Stimulated activated CD4-positive, alpha-beta T cell treated with anti-CD3 and anti-CD28 coated beads, TNF-alpha, amount 100 ng/mL, for 1 hour (primary cell): ENCODE measurements at places on chromosomes 7 and 10.

- DNase-seq = no peak
Measured at GRCh38 chr7:39094731-39095130, 117.0 kb downstream of the POU6F2 start.

DNA sequence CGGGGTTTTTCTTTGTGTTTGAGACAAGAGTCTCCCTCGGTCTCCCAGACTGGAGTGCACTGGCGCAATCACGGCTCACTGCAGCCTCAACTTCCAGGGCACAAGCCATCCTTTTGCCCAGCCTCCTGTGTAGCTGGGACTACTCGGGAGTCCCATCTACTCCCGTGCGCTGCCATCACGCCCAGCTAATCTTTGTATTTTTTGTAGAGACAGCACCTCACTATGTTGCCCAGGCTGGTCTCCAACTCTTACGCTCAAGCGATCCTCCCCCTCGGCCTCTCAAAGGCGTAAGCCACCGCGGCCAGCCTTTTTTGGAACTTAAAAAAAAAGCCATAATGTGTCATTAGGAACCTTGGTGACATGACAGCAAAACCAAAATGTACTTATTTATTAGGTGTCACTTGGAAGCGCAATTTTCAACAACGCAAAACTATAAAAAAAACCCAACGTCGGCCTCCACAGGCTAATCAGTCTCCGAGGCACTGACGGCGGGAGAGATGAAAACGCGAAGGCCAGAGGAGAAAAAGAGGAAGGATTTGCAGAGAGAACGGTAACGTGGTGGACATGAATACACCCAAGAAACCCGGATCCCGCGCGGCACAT, 911 bp upstream of the HNRNPH3 start:
- DNase-seq = no peak

DNA sequence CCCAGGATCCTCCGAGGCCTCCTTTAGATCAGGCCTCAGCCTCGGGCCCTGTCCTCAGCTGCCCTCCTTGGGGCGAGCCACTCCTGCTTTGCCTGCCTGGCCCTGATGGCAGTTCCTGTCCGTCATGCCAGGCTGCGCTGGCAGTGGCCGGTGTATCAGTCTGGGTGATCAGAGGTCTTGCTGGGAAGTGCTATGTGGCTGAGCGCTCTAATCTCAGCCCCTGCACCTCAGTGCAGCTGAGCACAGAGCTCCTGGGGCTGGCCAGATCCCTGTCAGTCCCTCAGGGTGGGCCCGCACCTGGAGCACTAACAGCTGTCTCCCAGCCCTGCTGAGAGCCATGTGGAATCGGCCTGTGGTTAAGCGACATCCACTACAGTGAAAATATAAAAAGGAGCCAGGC, 14.8 kb upstream of the CFAP46 start:
- DNase-seq = no peak

DNA sequence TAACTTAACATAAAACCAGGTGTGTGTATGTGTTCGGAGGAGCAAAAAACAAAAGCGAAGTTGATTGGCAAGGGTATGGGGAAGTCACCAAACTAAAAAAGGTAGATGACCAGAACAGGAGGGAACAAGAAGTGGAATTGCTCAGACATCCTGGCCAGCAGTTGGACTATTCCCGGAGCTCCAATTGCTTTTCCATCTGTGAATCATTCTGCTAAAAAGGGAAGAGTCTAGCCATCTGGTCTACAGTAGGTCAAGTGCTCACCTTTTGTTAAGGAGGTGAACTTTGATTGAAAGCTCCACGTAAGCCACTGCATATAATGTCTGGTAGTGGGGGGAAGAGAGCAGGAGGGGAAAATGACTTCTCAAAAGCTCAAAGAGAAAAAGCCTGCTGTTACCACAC, 50.0 kb upstream of the BET1 start:
- no peak for DNase-seq

DNA sequence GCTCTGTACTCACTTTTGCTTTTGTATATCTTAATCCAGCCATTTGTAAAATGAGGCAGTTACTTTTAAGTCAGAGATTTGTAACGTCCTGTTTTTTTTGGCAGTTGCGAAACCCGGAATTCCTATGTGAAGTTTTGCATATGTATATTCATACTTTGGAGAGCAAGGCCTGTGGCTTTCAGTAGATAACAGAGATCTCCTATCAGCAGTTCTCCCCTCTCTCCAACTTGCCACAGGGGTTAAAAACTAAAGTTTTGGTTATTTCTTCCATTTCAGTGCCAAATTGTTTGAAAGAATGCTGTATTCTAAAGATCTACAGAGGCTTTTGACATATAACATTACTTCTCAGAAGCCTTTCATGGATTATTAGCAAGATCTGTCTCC, 102.4 kb downstream of the EXOC4 start:
- DNase-seq = no peak
